ENCODE measurements at places on chromosomes 11 and 22.

GRCh38 chr11:73532310-73532709, 65.6 kb downstream of the FAM168A start:
- no peak for DNase-seq

- no peak for DNase-seq
Measured at GRCh38 chr22:48698618-48699017, 1129.1 kb downstream of the BRD1 start.

- DNase-seq: no peak
Measured at GRCh38 chr11:5524756-5525155, 8.3 kb upstream of the UBQLNL start.

DNA sequence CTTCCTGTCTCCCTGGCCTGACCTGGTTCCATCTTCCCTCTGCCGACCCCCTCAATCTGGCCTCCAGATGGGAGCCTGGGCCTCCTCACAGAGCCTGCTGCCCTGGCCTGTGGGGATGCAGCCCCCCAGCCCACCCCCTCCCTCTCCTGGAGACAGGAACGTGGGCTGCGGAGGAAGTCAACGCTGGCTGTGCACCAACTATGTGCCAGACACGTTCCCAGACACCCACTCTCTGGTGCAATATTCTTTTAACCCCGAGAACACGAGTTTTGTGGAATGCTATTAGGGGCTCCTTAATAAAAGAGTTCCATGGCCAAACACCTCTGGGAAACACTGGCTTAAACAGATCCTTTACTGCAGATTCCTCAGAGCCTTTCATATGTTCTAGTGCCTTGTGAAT, 15.9 kb downstream of the WNT11 start:
- DNase-seq: no peak

- DNase-seq: no peak
Measured at GRCh38 chr11:12799334-12799835, 125.2 kb downstream of the TEAD1 start.

DNA sequence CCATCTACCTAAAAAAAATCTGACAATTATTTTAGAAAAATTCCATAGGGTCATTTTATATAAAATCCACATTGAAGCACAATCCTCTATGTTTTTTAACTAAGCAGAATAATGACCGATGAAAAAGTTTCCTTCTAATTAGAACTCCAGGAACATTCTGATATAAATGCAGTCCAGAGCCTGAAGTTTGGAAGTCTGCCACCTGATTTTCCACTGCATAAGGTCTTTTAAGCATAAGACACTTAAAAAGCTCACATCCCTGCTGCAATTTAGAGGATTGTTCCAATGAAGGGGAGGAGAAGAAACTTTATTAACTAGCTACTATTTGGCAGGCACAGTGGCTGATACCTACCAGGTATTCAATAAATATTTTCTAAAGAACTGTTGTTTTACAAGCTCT, 570.3 kb upstream of the ANO5 start:
- DNase-seq: no peak

DNA sequence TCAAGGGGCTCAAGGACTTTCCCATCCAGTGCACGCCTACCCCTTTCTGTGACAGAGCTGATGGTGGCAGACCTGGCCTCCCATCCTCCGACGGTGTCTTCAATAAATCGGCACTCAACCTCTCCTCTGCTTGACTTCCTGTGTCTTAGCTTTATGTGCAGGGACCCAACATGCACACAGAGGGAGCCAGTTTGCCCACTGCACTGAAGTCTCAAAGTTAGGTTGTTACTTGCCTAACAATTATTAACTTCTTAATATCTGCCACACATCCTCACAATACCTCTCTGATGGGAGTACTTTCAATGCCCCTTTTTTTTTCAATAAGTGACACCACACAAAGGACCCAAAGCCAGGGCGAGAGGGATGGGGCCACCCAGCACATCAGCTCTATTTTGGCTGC, 3.6 kb downstream of the IZUMO1R start:
- DNase-seq: no peak

DNA sequence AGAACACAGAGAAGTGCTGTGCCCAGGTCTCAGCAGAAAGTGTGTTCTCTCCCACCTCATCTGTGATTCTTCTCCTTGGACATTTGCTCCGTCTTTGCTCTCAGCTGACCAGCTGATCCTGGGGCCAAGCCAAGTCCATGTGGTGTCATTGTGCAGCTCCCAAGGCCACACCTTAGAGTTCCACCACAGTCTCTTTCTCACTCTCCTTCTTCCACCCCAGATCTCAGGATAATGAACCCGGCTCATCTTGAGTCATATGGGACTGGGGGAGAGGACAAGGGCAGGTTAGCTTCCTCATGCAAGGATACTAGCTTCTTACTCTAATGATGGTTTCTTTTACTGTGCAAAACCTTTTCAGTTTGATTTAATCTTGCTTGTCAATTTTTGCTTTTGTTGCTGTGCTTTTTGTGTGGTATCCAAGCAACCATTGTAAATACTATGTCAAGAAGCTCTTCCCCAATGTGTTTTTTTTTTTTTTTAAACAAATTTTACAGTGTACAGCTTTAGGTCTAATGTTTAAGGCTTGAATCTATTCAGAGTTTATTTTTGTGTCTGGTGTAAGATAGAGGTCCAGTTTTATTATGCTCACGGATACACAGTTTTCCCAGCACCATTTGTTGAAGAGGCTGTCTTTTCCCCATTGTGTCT, 75.0 kb upstream of the OR4B1 start:
- DNase-seq: no peak

- no peak for DNase-seq
Measured at GRCh38 chr11:3046641-3047040, 10.6 kb downstream of the CARS1 start.

GRCh38 chr22:44449683-44450425, 48.2 kb downstream of the RTL6 start:
- no peak for DNase-seq

- DNase-seq: no peak
Measured at GRCh38 chr11:133832991-133833897, 12.1 kb downstream of the SPATA19 start.

DNA sequence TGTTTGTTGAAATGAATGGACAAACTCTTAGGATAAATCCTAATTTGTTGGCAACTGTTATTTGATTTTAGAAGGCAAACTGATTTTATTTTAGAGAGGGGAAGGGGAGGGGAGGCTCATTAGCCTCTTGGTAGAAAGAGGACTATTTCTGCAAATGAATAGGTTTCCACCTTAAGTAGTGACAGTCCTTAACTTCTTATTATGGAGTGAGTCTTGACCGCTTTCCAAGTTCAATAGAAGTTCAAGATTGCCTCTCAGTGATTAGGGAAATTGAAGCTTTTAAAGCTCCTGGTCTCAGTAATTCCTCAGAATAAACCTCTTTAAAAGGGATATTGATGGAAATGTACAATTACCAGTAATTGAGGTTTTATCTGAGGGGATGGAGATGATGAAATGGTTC, 55.7 kb downstream of the PANX1 start:
- no peak for DNase-seq

DNA sequence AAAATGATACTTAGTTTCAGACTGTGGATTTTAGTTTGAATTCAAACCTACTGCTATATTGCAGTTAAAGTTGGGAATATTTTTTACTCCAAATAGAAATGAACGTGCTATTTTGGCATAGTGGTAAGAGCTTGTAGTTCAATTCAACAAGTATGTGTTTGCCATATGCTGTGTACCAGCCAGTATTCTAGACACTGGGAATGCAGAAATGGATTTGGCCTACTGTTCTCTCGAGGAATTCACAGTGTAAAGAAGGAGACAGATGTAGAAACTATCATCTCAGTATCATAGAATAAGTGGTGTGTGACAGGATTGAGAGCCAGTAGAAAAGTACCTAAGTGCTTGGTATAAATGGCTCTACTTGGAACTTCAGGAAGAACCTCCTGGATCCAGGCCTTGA, 80.4 kb downstream of the ATXN10 start:
- DNase-seq: no peak

DNA sequence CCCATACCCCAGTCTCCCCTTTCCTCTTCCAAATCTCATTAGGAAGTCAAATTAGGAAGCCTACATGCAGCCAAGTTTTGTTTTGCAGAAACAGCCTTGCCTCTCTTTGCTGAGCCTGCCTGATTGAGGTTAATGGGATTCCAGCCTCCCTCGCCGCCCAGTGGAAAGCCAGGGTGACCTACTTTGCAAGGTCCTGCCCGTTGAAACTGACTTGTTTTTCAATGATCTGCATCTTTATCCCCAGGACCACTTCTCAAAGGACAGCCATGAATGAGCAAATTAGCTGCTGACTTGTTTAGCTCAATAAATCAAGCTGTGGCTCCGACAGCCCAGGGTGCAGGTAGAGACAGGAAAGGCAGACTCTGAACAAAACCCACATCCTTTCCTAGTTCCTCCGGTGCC, 110.4 kb downstream of the RRAS2 start:
- DNase-seq: no peak

GRCh38 chr11:36930256-36930655, 332.2 kb upstream of the RAG2 start:
- no peak for DNase-seq

DNA sequence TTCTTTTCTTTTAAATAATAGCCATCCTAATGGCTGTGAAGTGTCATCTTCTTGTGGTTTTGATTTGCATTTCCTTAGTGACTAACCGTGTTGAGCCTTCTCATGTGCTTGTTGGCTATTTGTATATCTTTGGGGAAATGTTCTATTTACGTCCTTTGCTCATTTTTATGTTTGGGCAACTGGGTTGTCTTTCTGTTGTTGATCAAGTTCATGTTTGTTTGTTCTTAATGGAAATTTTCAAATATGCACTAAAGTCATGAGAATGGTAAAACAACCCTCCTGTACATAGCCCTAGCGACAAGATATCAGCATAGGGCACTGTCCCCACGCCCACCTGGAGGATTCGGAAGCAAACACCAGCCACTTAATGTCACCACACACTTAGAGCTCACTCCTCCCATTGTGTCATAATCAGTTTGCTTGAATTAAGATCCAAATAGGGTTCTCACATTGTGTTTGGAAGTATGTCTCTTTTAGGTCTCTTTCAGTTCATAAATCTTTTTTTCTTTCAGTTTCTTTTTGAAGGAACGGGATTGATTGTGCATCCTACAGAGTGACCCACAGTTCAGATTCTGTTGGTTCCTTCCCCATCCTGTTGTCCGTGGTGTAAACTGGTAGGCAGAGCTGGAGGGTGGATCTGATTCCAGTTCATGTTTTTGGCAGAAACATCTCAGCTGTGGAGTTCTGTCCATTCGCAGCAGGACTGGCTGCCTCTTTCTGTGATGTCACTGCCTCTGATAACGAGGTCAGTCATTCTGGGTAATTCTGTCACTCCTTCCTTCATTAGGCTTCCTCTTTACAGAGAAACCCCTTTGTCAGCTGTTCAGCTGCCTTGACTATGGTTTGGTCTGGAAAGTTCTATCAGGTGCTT, 26.4 kb upstream of the ADORA2A start:
- DNase-seq: no peak

GRCh38 chr22:26416670-26417276, 12.3 kb upstream of the ASPHD2 start:
- peak; percentile 56 for DNase-seq

DNA sequence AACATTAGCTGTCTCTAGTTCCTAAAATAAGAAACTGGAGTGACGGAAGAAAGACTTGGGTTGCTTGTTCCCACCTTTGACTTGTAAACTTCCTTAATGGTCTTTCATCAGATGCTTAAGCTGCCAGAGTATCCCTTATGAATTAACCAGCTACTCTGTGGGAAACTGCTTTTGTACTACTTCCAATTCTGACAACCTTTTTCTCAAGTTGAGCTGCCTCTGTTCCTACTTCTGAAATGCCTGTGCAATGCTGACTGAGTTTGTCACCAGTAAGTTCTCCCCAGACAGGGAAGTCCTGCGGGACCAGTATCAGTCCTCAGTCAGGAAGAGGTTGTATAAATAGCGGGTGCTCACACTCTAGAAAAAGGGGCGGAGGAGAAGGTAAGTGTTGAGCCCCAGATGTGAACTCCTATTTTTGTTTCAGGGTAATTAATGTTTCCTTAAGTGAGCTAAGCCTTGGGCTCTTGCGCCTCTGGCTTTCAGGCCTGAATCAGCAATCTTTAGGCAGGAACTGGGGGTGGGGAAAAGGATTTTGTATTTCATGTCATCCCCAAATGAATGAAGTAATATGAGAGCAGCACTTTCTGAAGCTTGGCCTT, 67.2 kb downstream of the CECR2 start:
- no peak for DNase-seq

DNA sequence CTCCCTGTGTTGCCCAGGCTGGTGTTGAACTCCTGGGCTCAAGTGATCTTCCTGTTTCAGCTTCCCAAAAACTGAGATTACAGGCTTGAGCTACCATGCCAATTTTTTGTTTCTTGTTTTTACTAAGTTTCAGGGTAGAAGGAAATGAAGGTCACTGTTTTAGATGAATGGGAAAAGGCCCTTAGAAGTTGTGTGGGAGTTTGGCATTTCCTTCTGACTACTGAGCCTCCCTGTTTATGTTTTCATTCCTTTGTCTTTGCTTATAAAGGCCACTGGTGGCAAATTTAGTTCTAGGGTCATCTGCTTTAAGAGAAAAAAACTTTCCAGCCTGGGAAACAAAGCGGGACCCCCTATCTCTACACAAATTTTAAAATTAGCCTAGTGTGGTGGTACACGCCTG, 22.1 kb downstream of the SRPRA start:
- DNase-seq: no peak

- DNase-seq: peak; percentile 32
Measured at GRCh38 chr11:57424137-57424791, 2.7 kb downstream of the SLC43A3 start.

DNA sequence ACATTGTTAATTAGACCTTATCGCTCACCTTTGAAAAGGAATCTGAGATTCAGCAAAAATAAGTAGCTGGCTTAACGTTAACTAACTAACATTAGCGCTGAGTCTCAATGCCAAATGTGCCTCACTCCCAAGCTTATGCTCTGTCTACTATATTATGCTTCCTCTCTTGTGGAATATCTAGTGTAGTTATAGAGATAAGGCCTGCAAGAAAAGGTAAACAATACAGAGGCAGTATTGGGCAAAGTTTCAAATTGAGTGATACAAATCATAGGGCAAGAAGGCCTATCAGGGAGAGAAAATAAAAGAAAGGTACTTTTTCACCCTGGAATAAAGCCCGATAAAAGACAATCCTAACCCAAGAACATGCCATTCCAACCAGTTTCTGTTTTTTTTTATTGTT, 61.6 kb upstream of the SLC17A6 start:
- no peak for DNase-seq

- no peak for DNase-seq
Measured at GRCh38 chr11:33567004-33567403, 133.6 kb downstream of the C11orf91 start.

DNA sequence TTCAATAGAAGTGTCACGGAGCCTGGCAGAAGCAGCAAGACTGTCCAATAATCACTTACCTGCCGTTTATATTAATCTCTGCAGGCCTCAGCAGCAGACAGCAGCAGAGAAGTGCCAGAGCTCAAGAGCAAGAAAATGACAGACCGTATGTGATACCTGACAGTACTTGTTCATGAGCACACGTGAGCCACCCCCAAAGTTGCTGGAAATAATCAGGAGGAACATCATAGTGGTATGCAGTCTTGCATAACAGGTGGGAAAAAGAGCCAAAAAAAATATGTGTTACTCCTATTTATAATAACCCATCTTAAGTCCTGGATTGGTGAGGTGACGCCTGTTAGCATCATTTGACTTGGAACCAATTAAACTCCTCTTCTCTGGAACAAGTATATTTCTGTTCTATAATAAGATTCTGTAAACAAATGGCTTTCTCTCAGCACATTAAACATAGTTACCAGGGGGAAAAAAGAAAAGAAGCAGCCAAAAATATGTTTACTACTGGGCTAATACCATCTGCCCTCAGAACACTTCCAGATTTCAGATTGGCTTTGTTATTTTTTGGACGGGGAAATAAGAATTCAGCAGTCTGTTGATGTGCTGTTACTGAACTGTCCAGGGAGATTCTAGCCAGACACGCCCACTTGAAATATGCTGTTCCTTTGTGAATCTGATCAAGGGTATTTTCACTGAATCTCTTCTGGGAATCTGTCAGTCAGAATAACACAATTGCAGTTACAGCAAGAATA, 7.9 kb upstream of the SLN start:
- DNase-seq: no peak

Data from NCI-H226 (cell line).